ENCODE measurements at places on chromosomes 5 and 9.

DNA sequence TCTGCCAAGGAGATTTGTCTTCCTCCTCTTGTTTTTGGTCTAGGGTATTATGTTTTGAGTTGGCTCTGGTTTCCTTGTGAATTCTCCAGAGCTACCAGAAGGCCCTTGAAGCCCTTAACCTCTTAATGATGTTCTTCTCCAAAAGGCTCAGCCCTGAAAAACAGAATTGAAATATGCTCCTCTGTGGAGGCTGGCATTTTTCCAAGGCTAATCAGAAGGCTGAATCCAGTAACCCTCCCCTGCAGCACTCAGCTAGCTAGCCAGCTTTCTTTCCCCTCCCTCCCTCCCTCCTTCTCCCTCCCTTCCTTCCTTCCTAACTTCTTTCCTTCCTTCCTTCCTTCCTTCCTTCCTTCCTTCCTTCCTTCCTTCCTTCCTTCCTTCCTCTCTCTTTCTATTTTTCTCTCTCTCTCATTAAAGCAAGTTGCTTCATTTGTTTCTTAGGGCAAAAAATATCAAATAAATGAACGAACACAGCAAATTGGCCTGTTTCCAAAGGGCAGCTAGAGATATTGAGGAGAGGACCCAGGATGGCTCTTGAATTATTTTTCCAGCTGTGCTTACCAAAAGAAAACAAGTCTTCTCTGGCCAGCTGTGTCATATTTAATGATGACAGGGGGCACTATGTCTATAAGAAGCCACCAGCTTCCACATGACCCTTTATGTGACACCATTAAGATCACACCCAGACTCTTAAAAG, 38.7 kb downstream of the JAKMIP2 start:
- no peak for DNase-seq

DNA sequence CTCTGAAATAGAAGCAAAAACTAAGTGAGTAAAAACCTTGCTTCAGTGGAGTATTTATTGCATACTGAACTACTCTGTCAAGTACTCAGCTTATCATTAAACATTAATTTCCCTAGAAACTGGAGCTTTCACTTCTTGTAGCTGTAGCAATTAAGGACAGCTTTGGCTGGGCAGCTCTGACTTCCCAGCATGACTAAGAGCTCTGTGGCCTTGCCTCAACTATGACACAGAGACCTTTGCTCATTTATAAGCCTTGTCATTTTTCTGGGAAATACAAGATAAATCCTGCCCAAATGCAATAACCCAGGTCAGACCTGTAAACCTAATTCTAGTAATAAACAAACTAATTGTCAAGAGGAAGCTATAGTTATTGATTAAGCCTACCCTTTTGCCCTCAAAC, 65.4 kb upstream of the STK32A start:
- DNase-seq: no peak

DNA sequence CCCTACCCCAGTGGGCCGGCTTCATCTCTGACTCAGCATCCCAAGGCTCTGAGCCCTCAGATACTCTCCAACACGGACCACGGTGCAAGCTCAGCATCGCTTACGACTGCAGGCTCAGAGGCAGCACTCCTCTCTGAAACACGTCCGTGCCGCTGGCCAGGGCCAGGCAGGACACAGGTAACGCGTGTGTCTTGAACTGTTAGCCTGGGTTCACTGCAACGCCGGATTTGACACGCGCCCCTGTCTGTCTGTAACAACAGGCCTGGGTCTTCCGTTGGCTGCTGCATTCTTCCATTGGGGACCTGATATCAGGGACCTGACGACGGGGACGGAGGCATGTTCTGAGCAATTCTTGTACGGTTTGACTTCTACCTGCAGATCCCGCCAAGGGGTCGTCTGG, 6.4 kb downstream of the SLC6A3 start:
- DNase-seq: no peak

DNA sequence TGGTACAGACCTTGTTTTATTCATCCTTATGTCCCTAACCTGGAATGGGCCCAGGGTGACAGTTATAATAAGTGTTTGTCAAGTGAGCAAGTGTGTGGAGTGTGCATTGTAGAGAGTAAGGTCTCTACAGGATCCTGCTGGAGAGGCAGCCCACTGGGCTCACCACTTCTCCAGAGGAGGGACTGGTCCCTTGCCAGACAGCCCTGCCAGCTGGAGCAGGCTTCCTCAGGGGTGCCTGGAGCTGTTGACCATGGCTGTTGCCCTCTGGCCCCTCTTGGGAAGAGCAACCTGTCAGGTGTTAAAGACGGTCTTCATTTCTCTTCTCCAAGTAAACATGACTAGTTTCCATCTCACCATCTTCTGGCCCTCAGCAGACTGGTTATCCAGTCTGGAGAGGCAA, 20.0 kb downstream of the IRF1 start:
- DNase-seq: no peak

GRCh38 chr5:55160493-55161209, 680 bp downstream of the GPX8 start:
- no peak for DNase-seq

GRCh38 chr9:97767891-97768290, 70.8 kb upstream of the XPA start:
- no peak for DNase-seq

DNA sequence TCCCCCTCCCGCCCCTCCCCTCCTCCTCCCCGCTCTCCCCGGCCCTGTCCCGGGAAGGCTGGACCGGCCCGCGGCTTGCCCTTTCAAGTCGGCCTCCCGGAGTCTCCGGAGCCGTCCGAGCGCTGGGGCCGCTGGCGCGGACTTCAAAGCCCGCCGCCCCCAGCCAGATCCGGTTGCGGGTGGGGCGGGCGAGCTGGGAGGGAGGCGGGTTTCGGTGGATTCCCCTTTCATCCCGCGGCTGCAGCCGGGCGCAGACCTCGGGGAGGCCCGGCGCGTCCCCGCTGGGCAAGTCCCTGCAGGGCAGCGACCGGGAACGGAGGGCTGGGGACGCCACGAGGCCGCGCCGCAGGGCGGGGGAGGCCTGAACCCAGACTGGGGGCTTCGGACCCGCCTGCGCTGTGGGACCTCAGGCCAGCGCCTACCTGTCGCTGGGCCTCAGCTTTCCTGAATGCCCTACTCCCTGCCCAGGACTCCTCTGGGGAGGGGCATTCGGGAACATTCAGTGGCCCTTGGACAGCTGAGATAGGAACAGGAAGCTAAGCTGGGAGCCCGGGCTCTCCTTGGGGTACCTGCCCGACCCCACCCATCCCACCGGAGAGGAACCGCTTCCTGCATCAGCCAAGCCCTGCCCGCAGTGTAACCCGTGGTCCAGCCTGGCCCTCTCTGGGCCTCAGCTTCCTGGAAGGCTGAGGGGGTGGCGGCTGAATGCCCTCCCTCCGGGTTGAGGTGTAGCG, 23.4 kb downstream of the C9orf50 start:
- DNase-seq: peak; percentile 68

GRCh38 chr5:143573568-143574170, 170.2 kb upstream of the NR3C1 start:
- DNase-seq: no peak

GRCh38 chr5:40359093-40359492, 320.6 kb upstream of the PTGER4 start:
- no peak for DNase-seq

DNA sequence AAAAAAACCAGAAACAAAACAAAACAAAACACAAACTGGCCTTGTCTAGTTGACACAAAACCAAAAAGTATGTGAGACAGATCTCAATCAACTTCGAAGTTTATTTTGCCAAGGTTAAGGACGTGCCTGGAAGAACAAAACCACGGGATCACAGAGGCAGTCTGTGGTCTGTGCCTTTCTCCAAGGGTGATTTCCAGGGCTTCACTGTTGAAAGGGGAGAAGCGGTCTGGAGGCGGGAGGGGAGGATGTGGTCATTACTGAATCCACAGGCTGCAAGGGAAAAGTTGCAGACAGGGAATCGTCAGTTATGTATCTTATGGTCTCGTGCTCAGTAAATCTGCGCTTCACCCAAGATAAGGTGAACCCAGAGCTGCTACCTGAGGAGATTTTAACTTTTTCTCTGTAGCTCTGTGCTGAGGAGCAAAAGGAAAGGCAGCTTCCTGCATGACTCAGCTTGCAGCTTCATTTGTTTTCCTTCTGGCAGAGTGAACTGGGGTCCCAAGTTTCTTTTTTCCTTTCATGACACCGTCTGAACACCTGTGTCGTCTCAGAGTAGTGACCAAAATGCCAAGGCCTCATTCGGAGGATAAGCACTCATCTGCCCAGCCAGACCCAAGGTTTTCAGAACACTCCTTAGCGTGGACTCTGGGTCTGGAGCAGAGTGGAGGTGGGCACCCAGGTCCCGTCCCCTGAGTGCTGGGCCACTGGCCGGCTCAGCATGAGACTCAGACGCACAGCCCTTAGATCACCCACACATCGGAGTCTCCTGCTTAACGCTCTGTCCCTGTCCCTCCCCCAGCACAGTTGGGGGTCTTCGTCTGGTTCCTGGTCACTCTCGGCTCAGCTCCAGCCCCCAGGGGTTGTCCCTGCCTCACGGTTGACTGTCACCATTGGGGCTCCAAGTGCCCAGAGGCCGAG, 25.9 kb downstream of the ROPN1L start:
- no peak for DNase-seq

- no peak for DNase-seq
Measured at GRCh38 chr9:134526584-134527477, 114.8 kb upstream of the COL5A1 start.

- no peak for DNase-seq
Measured at GRCh38 chr9:136935651-136936050, 8.9 kb downstream of the FBXW5 start.

GRCh38 chr9:27412963-27413362, 111.1 kb upstream of the IFNK start:
- DNase-seq: no peak

GRCh38 chr5:81181576-81182316, 51.4 kb upstream of the CKMT2 start:
- no peak for DNase-seq

DNA sequence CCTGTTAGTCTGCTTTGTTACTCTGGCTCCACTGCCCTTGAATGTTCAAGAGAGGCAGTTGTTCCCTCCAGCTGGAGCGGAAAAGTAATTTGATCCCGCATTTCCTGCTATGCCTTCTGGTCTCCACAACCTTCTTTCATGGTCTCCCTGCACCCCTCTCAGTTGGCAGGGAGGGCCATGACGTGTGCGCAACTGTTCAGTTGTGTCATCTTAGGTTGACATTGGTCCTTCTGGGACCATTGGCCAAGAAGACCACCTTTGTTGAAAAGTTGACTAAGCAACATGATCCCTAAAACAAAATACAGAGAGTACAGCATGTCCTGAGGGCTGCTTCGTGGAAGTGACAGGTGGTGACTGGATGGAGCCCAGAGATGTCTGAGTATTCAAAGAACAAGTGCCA, 192.5 kb upstream of the TUT7 start:
- no peak for DNase-seq

DNA sequence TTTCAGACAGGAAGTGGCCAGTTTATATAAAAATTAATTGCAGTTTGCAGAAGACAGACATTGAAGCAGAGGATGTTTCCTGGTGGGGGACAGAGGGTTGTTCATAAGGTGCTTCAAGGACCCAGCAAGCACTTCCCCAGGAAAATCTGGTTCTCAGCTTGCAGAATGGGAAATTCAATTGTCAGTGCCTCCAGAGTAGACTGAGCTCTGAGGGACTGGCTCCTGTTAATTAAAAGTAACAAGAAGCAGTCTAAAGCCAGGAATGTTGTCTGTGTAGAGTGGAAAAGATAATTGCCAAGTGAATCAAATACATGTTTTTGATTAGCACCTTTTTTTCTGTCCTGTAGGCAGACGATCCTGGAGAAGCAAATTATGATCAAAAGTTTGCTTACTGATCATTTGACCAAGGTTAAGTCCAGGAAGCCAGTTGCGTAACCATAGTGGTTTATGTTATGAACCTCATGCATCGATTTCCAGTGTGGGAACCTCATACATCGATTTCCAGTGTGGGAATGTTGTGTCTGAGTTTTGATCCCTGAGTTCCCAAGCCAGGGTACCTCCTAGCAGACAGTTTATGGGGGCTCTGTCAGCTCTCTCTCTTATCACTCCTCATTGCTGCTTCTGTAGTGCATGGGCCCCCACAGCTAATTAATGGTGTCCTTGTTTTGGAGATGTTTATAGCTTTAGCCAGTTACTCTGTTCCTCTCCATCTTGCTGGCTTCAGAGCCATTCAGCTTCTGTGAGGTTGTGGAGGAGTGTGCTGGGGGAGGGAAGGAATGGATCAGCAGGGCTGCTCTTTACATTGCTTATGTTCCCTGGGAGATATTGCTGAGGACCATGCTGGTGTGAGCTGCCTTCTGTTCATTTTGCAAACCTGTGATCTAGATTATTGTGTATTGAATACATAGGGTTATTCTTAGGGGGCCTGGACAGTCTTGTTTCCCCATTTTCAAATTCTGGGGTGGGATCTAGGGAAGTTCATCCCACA, 17.1 kb downstream of the MSANTD3 start:
- no peak for DNase-seq

- no peak for DNase-seq
Measured at GRCh38 chr9:137240318-137240840, 708 bp upstream of the TUBB4B start.

GRCh38 chr5:10723514-10723913, 37.5 kb downstream of the DAP start:
- DNase-seq: no peak

DNA sequence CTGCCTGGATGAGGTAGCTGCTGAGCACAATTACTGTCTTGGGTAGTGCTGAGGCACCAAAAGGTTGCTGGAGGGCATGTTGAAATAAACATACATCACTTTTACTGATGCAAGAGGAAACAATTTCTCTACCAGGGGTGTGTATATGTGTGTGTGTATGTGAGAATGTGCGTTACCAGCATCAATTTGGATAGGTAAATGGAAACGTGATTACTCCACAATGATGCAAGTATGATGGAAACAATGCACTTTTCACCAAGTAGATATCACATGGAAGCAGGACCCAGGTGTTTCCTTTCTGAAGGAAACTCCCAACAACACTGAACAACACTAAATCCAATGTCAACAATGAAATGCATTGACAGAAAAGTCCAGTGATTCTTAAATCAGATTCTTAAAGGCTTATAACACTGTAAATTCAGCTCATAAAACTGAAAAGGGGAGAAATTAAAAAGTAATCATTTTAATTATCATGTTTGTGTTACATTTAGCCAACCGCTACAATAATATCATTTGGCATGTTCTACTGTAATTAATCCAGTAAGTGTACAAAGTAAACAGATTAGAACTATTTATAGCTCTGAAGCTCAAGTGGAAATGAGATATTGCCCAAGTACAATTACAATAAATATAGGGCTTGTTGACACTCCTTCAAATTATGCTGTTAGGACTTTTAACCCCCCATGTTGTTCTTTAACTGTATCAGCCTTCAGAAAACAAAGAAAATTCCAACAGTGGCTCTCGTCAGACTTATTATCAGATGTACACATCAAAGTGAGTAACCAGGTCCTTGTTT, 25.3 kb downstream of the YIPF5 start:
- DNase-seq: no peak

Measured in HuH-7 (cell line).